ENCODE measurements at places on chromosomes 11 and 22.

- DNase-seq = no peak
These were observed 11.0 kb downstream of the TEAD1 start for GRCh38 chr11:12685229-12685628.

- DNase-seq = no peak
These were observed 2.1 kb downstream of the SLC43A1 start for GRCh38 chr11:57513452-57513795.

DNA sequence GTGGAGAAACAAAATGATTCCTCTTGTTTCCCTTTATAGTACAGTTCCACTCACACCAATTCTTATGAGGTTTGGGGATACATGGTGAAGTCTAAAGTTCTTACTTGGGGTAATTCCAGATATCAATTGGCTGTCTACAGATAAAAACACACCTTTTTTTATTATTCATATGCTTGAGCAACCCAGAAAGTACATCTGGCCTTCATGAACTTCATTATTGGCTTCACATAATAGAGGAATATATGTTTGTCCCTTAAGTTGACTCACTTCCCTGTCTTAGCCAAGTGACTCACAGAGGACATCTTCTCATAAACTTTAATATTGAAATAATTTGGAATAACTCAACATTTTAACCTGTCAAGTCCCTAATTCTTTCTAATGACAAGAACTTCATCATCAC, 36.3 kb upstream of the SOX6 start:
- no peak for DNase-seq

- DNase-seq = no peak
These were observed 14.7 kb upstream of the RFPL3 start for GRCh38 chr22:32342977-32343376.

GRCh38 chr11:11814614-11815452, 26.9 kb upstream of the USP47 start:
- no peak for DNase-seq

DNA sequence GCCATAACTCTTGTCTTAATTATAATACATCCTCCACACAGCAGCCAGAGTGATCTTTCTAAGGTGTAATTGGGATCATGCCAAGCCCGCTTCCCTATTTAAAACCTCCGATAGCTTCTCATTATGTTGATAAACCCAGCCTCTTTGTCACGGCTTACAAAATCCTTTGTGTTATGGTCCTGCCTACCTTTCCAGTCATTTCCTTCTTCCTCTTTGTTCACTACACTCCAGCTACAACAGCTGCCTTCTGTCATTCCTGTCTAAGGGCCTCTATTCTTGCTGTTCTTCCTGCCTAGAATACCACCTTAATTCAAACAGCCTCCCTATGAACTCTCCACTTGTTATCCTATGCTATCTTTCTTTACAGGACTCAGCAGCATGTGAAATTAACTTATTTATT, 70.6 kb upstream of the CAPRIN1 start:
- no peak for DNase-seq

- DNase-seq = no peak
These were observed 881.2 kb downstream of the OPCML start for GRCh38 chr11:132650969-132651720.

DNA sequence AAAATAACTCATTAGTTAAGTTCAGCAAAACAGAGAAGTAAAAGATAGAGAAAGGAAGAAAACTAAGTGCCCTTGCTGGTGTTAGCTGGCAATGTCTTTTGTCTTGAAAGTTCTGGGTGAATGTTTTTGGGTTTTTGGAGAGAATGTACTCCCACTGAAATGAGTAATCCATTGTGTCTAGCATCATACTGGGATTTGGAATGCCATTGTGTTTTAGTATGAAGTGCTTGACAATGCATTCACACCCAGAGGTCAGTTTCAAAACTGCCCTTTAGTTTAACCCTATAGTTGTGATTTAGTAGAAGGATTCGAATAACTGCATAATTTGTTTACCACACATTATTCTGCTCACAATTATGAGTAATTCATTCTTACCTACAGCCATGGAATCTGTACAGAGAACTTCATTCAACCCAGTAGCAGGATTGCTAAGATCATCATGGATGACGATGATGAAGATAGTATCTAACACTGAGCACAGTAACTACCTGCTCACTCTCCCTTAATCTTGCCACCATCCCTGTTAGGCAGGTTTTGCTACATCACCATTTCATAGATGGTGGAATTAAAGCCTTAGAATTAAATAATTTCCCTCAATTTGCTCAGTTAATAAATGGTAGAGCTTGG, 33.9 kb downstream of the MAML2 start:
- no peak for DNase-seq

DNA sequence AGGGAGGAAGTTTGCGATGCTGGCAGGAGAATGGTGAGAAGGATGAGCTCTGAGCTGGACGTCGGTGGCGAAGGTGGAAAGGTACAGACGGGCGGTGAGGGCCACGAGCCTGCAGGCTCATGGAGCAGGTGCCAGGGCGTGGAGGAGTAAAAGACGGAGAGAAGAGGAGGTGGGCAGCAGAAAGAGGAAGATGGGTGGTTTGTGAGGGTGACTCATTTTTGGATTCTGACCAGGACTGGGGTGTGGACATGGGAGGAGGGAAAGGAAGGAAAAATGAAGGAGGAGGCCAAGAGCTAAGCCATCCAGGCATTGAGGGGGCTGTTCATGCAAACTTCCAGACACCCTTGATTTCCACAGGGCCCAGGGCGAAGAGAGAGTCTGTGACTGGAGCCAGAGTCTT, 3.5 kb downstream of the ZDHHC24 start:
- DNase-seq = peak; percentile 28

- no peak for DNase-seq
These were observed 216.5 kb upstream of the CADM1 start for GRCh38 chr11:115720602-115721245.

GRCh38 chr11:88206751-88207150, 31.5 kb upstream of the RAB38 start:
- DNase-seq = no peak

DNA sequence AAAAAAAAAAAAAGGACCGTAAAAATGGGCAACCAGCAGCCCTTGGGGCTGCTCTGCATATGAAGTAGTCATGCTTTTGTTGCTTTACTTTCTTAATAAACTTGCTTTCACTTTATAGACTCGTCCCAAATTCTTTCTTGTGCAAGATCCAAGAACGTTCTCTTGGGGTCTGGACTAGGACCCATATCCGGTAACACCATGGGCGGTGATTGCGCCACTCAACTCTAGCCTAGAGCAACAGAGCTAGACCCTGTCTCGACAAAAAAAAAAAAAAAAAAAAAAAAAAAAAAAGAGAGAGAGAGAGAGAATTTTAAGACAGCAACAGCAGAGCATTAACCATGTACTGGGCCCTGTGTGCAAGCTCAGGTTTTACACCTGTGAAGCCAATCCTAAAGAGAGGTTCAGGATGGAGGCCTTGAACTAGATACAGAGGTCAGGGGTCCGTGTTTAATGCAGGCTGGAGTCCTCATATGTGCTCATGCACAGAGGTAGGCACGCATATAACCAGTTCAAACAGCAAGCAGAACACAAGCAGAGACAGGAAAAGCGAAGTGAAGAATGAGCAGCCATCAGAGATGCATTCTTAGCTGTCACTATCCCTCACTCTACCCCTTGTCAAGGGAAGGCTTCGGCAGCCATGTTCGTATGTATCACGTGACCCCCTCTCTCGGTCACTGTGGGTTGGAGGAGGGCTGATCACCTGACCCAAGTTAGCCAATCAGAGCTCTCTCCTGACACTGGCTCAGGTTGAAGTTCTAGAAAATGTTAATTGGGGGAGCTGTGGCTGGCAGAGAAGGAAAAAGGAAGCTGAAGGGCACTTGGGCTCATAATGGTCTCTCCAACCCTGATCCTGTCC, 16.7 kb upstream of the SYT12 start:
- DNase-seq = peak; percentile 48

GRCh38 chr11:118660681-118661424, 18.6 kb downstream of the TREH start:
- no peak for DNase-seq

GRCh38 chr22:49590381-49590780, 237.3 kb downstream of the BRD1 start:
- DNase-seq = no peak

GRCh38 chr11:41413843-41414242, 45.6 kb downstream of the LRRC4C start:
- DNase-seq = no peak

DNA sequence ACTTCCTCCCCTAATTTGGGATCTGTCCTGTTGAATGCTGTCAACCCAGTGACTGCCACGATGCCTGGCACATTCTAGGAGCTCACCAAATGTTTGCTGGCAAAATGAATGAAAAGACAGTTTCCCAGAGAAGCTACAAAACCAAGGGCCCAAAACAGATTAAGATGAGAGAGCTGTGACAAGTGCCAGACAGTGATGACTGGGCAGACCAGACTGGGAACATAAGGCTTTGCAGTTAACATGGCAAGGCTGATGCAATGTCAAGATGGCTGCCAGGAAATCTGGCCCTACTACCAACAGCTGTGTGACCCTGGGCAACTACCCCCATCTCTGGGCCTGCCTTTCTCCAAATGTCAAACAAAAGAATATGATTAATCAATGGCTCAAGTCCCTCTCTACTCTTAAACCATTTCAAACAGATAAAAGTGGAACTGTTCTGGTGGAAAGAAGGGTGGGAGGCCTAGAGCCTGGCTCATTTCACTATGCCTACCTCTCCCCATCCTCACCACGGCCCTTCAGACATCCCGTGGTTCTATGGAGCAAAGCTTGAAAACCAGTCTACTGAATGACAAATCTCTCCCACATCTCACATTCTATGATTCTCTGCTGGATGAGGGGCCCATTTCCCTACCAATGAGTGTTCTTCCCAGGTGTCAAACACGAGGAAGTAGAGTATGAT, 12.8 kb downstream of the AP1B1 start:
- DNase-seq = peak; percentile 25

DNA sequence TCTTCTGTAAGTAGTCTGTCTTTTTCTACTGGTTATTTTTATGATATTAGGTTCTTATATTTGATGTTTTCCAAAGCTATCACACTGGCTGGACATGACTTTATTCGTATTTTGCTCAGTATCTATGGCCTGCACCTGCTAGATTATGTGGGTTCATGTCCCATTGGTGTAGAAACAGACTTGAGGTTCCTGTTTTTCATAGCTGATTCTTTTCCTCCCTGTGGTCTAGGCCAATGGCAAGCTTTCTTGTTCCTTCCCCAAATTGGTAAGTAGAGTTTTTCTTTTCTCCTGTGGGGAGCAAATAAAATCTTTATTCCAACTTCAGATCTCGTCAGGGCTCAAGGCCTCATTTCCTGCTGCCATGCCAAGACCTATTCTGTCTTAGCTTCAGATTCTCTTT, 30.2 kb upstream of the SWAP70 start:
- DNase-seq = no peak

GRCh38 chr11:69442807-69443137, 38.7 kb upstream of the LINC01488 start:
- DNase-seq = no peak

DNA sequence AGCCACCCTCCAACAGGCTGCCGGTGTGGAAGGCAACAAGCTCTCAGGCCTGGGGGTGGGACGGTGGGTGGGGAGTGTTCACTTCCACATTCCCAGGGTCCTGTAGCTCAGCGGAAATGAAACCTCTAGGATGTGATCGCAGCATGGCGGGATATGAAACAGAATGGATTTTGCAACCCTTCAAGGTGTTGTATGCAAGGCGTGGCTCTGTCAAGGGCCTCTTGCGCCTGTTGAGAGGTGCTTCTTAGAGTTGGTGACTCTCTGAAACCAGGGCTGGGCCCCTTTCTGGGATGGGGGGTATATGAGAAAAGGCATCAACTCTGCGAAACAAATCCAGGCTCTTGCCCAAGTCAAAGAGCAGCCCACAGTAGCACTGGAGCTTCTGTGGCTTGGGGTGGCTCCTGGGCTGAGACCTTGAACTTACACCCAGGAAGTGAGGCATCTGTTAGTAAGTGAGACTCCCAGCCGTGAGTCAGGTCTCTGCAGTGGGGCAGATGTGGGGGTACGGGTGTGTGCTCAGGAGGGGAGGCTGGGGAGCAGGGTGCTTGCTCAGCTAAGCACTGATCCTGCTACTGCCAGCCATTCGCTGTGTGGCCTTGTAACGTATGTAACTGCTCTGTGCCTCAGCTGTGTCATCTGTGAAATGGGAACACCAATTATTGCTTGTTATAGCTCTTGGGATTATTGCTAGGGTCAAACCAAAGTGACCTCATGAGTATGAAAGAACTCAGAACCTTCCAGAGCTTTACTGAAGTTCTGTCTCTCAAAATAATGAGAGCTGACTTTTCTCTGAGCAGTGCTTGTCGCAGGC, 28.3 kb downstream of the NECTIN1 start:
- DNase-seq = peak; percentile 44

GRCh38 chr11:2734181-2735052, 34.6 kb upstream of the KCNQ1OT1 start:
- no peak for DNase-seq
